ENCODE measurements at places on chromosomes 4 and X.

GRCh38 chr4:2827071-2827873, 16.4 kb upstream of the ADD1 start:
- no peak for DNase-seq

GRCh38 chr4:27635936-27636913, 775.6 kb downstream of the STIM2 start:
- no peak for DNase-seq

GRCh38 chr4:24278693-24279092, 305.7 kb downstream of the DHX15 start:
- no peak for DNase-seq

GRCh38 chr4:2462992-2463762, 5.7 kb upstream of the RNF4 start:
- DNase-seq: no peak

GRCh38 chr4:163967710-163968109, 473.2 kb downstream of the TMA16 start:
- DNase-seq: no peak

- no peak for DNase-seq
Measured at GRCh38 chr4:3449047-3449573, 7.3 kb downstream of the HGFAC start.

GRCh38 chr4:17763416-17763815, 18.0 kb downstream of the FAM184B start:
- no peak for DNase-seq

- DNase-seq: no peak
Measured at GRCh38 chr4:100019821-100020220, 69.7 kb upstream of the H2AZ1 start.
